ENCODE measurements at places on chromosomes 1 and 21.

DNA sequence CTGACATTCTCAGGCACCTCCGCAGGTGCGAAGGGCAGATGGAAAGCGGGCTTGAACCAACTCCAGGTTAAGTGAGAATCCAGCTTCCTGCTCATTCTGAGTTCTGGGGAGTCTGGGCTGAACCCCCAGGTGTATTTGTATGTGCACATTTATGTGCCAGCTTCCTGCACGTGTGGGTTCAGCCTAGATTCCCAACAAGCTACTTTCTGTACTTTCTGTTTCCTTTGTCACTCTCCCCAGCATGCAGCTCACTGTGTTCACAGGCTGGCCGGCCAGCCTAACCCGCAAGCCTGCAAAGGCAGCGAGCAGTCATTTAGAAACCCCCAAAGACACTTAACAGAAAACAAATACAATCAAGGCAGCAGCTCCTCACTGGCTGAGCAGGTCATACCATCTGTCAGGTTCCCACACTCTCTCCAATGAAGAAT is 1.3 kb upstream of the IL19 start:
- no peak for DNase-seq

GRCh38 chr21:22679207-22679606 is 1681.0 kb downstream of the NCAM2 start:
- no peak for DNase-seq

DNA sequence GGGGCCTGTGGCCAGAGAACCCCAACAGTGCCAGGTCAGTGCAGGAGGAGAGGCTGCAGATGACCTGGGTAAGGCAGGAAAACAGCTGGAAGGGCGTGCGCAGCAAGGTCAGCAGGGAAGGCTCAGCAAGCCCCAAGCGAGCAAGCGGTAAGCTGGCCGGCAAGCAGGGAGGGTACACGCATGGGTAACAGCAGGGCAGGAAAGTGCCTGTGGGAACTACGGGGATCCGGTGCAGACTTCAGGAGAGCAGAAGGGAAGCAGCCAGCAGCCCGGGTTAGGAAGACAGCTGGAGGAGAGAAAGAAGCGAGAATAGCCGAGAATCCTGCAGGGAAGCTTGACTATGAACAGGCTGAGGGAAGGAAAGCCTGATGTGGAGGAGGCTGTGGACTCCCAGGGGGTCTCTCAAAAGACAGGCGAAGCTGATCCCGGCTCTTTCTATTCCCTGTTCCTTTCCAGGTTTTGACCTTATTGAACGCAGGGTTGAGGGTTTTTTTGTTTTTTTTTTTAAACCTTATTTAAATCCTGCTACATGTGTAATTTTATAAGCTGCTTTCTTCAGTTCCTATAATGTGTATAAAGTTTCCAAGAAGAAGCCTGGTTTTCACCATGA is 20.9 kb downstream of the UMODL1 start:
- DNase-seq = no peak

DNA sequence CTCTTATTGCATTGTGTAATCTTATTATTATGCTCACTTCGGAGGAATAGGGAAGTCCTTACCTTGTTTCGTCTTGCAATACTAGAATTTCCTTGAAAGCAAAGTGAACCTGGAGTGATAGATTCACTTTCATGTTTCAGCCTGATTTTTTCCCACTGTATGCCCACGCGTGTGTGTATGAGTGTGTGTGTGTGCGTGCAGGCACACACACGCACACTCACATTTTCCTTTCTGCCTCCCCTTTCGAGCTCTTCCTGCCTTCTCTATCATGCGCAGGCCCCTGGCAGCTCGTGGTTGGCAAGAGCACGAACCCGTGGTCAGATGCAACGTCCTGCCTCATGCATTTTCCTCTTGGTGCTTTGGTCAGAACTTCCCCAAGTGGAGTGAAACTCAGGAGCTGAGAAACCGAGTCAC is at the start of gene GCSAML:
TSS of gene GCSAML (plus strand) at position 366 of the 414 bp plus-strand sequence. CDS start 58 bp downstream, outside the sequence.
- DNase-seq = no peak

GRCh38 chr21:17671733-17672132 is 59.0 kb upstream of the BTG3 start:
- no peak for DNase-seq

GRCh38 chr1:32989160-32990050 is 24.8 kb upstream of the RNF19B start:
- DNase-seq = peak; percentile 92

GRCh38 chr1:11337580-11338073 is 64.6 kb downstream of the UBIAD1 start:
- DNase-seq = peak; percentile 21

GRCh38 chr1:160739098-160739511 is at the start of gene SLAMF7:
Gene SLAMF7, plus strand, starts transcription at chr1:160739247. Its CDS starts 55 bp downstream, at chr1:160739302.
- DNase-seq = no peak

DNA sequence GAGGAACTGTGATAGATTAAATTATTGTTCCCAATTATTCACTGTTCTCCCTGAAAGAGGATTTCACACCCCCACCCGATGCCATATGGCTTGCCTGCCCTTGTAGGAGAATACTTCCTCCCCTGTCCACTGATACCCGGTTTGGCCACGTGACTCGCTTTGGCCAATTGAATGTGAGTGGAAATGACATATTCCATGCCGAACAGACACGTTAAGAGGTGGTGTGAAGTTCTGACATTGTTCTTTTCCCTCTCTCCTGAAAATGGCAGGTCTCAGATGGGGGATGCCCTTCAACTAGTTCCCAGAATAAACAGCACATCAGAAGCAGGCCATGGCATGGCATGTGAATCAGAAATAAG is 5.3 kb downstream of the STUM start:
- no peak for DNase-seq

DNA sequence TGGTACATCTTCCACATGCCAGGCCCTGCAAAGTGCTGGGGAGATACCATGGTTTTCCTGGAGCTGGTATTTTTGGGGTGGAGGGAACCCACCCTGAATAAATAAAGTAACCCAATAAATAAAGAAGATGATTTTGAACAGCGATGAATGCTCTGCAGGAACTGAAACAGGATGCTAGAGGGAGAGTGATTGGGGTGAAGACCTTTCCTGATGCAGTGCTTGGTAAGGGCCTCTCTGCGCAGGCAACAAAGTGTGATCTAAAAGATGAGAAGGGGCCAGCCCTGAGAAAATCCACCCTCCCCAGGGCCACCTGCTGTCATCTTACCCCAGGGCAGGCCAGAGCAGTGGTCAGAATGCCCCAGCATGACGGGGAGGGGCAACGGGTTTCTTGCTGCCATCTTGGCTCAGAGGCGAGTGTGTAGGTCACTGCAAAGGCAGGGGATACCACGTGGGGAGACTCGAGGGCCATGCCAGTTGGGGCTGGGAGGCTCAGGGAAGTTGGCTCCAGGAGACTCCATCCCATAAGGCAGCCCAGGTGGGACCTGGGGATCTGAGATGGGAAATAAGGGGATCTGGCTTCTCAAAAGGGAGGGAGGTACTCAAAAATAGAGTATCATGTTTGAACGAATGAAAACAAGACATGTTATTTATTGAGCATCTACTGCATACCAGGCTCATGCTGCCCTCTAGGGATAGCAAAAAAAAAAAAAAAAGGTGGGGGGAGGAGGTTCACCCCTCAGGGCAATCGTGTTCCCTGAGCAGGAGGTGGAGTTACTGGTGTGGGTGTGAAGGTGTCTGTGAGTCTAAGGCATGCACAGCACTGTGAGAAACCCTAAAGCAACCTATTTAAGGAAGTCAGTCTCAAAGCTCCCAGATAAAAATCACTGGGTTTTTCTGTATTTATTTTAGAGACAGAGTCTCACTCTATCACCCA is 2.8 kb downstream of the SRARP start:
- peak; percentile 31 for DNase-seq

GRCh38 chr1:45015683-45016082 is 3.6 kb downstream of the UROD start:
- no peak for DNase-seq

GRCh38 chr21:37446552-37446951 is 80.0 kb downstream of the DYRK1A start:
- no peak for DNase-seq

Measured in fibroblast of skin of right biceps (primary cell).